Activated CD4-positive, alpha-beta T cell treated with anti-CD3 and anti-CD28 coated beads, Interleukin-2, amount 10 ng/mL, durations not matched to agents 7 days and 5 days (primary cell): ENCODE measurements at places on chromosomes 5 and 9. TPM values are rescaled to one million over a fixed set of nuclear protein-coding genes. Genes with fewer than 3 reads are reported as not detected.

DNA sequence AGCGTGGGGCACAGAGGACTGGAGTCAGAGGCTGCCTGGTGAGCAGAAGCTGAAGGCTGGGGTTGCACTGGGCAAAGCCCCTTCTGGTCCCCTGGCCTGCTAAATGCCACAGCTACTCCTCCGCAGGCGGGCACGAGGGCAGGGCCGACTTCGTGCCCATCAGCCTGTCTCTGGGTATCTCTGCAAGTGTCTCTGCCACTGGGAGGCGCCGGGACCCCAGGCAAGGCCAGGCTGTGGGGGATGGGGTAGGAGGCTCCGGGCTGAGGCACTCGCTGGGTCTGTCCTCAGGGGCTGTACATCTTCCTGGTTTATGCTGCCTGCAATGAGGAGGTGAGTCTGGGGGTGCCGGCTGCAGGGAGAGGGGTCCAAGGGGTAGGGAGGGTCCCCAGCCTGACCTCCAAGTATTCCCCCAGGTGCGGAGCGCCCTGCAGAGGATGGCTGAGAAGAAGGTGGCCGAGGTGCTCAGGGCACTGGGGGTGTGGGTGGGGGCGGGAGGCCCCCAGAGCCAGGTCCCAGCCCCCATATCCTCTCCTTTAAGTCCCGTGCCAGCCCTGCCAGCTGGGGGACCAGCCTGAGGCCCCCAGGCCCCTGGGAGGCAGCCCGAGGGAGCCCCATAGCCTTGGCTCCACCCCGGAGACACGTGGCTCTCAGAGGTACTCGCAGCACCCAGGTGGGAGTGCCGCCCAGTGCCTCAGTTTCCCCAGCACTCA, 25.1 kb downstream of the ADGRD2 start:
- no peak for DNase-seq

GRCh38 chr5:171868236-171868635, 82.6 kb downstream of the SMIM23 start:
- DNase-seq = no peak

Gene PPP1R26
- total RNA-seq = 0.52 TPM

- DNase-seq = no peak
Measured at GRCh38 chr9:128405780-128406171, 14.9 kb upstream of the CERCAM start.

DNA sequence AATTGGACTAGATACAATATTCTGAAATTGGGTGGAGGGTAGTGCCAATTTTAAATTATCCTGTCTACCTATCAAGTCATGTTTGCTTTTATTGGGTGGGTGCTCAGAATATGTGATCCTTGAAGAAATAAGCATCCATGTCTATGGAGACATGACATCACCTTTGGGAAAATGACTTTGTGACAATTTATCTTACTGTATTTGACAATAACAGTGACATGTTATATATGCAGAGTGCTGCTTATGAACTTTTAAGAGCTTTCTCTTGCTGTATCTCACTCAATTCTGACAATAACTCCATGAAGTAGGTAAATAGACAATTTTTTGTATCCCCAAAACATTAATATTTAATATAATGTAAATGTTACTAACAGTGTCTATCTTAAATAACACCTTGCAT, 15.1 kb upstream of the ACTBL2 start:
- DNase-seq = no peak
